Activated CD4-positive, alpha-beta T cell treated with anti-CD3 and anti-CD28 coated beads for 24 hours (primary cell): ENCODE measurements at places on chromosomes 4 and X.

DNA sequence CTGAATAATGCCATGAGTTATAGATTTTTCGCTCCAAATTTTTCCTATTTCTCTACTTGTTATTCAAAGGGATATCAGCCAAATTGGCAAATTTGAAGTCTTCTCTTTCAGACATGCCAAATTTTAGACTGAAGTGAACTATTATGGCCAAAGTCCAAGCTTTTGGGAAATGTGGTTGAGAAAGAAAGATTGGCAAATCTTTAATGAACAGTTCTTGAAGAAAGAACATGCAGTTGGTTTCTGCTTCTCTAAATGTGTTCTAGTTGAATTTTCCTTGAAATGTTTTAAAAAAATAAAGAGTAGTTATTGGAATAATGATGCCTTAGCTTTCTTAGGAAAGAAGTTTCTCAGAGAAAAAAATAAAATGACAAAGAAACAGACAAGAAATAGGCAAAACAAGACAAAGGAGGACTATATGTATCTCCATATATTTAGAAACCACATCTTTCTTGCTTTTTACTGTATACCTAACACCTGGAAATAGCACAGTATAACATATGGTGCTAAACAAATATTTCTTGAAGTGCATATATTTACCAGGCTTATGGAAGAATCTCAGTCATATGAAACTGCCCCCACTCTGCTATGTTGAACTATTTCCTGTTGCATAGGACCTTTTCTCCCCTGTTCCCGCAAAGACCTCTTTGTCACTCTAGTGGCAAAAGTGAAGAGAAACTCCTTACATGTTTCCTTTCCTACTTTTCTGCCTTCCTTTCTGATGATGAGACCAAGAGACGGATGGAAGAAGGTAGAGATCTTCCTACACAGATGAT is 250.0 kb downstream of the ARHGAP24 start:
- DNase-seq, result no peak

DNA sequence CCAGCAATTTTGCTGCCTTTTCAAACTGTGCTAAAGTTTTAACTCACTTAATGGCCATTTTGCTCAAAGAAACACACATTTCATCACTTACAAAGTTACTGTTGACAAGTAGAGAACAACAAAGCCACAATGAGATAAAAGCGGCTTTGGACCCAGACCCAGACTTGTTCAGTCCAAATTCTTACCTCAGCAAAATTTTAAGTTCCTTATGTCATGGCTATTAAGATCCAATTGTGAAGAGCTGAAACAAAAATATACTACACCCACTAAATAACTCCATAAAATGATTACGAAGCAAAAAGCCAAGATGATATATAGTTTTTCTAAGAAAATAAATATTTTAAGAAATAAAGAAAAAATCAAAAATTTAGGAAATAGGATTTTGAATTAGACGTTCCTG is 137.0 kb upstream of the INPP4B start:
- DNase-seq, result no peak

DNA sequence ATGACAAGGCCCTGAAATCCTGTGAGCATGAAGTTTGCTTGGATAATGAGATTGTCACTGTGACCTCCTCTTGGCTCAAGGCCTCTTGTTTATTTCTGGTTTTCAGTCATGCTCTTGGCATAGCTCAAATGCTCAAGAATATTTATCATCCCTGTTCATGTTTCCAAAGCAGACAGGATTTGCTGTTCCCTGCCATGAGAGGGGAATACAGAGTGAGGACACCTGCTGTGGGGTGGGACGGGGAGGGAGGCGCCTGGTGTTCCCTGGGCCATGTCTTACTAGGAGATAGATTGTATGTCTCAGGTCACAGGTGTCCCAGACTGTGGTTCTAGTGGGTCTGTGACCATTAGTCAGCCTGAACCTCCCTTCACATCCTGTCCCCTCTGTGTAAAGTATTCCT is 34.9 kb upstream of the SH3RF1 start:
- no peak for DNase-seq

DNA sequence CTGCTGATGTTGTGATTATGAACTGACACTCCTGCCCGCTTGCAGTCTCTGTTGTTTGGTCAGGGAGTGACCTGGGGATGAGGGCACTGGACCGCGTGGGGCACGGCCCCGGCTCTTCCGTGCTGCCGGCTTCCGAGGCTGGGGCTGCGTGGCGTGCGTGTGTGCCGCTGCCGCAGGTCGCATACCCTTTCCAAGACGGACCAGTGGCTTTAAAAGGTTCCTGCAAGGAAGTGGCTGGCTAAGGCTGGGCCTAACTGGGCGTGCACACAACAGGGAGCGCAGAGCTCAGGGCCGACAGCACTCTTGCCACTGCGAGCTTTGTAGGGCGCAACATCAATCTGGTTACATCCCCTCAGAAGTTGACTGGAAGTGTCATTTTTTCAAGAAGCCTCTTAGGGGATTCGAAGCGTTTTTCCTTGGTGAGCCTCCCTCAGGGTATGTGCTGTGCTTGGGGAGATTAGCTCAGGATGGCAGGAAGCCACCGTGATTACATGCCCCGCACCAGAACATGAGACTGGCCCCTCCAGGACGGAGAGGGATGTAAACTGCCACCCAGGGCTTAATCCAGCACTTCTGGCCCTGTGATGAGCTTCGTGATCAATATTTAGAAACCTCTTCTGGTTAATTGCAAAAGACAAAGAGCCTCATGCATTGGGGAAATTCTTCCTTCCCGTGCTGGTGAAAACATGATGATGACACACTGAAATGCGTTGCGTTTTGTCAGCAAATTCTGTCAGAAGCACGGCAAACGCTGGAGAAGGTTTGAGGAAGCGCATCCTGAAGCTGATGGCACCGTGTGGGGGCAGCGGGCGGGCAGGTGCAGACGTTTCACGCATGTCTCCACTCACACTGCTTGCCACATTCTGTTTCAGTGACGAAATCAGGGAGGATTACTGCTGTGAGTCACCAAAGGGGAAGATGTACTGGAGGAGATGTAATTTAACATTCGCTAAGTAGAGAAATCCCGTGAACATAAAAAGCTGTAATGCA is 11.1 kb downstream of the MAEA start:
- no peak for DNase-seq

DNA sequence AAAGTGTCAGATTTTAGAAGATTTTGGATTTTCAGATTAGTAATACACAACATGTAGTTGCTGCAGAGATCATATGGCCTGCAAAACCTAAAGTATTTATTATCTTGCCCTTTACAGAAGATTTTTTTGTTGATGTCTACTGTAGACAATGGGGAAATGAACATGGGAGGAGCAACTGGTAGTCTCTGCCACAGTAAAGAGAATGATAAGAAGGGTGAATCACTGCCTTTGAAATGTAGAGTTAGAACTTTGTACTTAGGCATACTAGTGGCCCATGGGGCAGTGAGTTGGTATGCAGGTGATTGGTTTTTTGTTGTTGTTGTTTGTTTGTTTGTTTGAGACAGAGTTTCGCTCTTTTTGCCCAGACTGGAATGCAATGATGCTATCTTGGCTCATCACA is 50.1 kb downstream of the GAB1 start:
- DNase-seq, result no peak

GRCh38 chr4:42566835-42567234 is 90.1 kb downstream of the ATP8A1 start:
- DNase-seq, result no peak

DNA sequence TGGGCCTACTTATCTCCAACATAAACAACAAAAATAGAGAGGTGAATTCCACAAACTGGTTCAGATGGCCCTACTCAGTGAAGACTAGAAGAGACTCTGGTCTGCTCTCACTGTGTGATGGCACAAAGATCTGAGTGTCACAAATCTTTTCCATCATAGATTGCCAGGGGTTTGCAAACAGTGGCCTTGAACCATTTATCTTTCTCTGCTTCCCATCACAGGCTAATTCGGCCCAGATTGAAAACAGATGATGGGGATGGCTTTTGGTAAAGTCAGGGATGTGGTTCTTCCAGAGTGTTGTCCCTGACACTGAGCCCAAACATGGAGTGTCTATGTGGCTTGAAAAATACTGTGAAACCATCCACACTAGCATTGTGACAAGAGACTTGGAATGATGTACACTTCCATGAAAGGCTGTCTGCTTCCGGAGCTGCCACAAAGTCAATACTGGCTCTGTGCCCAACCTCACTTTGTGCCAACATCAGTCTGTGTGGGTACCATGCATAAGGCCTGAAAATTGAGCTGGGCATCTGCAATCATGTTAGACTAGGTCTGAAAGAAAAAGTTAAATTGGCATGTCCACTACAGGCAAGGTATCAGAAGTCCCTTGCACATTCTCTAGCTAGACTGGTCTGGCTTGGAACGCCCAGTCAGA is 25.2 kb upstream of the PLAC1 start:
- no peak for DNase-seq

DNA sequence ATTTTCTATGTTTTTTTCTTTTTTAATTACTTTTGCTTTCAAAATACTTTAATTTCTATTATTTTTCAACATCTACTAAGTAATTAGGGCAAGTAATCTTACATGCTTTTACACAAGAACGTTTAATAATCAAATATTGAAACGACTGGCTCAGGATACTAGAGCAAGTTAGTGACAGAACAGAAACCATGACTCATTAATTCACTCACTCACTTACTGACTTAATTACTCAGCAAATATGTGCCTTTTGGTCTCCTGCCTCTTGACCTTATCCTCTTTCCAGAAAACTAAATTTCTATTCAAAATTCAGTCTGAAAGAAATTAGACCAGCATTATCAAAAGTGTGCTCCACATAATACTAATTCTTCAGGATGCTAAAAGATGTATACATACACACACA is 314.9 kb upstream of the TEX13C start:
- no peak for DNase-seq

DNA sequence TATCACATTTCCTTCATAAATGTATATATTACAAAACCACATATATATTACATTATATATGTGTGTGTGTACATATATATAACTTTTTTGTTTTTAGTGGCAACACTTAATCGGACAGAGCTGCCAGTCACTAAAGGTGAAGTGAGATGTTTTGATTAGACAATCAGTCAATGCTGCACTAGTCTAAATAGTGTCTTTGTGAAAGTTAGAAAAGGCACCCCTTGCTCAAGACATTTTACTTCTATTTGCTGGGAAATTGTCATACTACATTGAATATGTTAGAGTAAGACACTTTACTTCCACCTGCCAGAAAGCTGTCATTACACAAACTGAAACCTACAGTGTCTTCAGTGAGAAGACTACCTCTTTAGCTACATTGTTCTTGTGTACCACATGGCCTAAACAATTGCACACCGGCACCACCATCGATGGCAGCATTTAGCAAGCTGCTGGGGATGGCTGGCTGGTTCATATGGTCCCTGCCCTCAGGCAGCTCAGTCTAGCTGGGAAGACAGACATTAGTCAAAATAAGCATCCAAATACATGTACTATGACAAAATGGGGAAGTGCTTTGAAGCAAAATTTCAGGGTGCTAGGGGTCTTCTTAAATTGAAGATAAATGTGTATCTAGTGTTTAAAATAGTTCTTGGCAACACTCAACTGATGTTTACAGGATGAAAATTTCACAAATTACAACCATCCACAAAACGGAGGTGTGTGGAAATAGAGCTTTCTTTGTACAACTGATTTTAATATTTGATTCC is 148.1 kb upstream of the GATB start:
- DNase-seq, result no peak

DNA sequence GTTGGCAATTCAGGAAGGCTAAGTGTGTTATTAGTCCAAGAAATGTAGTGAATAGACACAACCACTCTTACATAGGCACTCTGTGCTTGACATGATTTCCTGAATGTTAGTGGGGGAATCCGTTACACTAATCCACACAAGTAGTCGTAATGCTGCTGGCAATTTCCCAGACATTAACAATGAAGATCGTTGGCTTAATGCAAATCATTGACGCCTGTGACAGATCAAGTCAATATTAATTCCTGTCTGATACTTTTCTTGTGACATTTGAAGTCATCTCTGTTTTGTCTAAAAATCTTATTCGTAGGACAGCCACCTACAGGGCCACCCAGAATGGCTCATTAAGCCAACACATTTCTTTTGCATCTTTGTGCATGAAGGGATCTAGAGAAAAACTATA is 939.1 kb upstream of the FTHL17 start:
- DNase-seq, result no peak

GRCh38 chrX:110316351-110317060 is 1.4 kb downstream of the AMMECR1 start:
- DNase-seq, result no peak

DNA sequence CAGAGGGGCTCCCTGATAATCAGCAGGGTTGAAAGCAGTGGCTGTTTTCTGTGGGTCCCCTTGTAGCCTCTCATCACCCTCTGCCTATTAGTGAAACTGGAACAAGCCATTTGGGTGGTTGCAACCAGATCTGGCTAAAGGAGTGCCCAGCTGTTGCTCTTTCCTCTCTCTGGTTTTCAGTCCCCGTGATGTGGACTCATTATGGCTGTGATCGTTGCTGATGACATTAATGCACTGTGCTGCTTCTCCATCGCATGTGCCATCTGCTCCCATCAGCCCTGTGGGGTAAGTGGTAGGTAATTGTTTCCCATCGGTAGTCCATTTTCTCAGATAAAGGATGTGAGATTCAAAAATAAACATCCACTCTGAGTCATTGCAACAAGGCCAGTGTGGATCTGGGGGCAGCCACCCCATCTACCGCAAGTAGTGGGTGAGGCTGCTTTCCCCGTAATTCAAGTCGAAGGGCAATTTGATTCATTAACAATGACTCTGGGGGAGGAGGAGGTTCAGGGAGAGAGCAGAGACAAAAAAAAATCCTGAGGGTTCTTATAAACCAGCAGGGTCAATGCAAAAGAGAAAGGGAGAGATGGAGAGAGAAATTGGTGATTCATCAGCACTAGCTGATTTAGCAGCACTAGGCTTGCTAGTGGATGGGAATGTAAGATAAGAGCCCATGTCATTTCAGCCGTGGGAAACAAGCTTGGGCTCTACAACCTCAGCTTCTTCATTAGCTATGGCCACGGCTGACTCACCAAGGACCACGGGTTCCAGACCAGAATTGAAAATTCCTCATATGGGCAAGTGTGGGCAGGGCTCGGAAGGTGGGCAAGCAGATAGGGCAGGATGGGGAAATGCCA is 357.8 kb downstream of the MID1IP1 start:
- DNase-seq, result no peak

GRCh38 chr4:169185133-169185956 is 85.4 kb downstream of the SH3RF1 start:
- no peak for DNase-seq

DNA sequence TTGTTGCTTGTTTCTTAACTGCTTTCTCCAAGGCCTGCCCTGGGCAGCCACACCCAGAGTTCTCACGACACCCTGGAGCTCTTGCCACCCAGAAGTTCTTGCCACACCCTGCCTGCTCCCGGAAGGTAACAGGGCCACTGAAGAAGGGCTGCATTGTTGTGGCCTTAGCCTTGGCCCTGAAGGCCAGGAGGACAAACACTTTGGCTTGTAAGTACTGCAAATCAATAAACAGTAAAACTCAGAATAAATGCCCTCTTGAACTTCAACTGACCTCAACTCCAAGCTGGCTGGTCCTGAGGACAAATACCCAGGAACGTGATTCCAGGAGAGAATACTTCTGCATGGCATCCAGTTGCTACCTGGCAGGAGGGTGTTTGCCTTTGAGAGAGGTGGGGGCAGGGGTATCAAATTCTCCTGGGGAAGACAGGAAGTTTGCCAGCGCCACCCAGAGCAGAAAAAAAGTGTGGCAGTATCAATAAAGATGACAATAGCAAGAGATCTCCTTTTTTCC is 54.1 kb downstream of the TLR10 start:
- DNase-seq, result no peak
